PC-9 (cell line): ENCODE measurements at places on chromosomes 3 and 15. TPM values are rescaled to one million over a fixed set of nuclear protein-coding genes. Genes with fewer than 3 reads are reported as not detected.

- no peak for DNase-seq
These were observed 13.7 kb downstream of the PPARG start for GRCh38 chr3:12302564-12302963.

The SLC6A20 gene
- total RNA-seq: not detected in 2 replicates

The FOXL2 gene
- total RNA-seq: not detected in 2 replicates

DNA sequence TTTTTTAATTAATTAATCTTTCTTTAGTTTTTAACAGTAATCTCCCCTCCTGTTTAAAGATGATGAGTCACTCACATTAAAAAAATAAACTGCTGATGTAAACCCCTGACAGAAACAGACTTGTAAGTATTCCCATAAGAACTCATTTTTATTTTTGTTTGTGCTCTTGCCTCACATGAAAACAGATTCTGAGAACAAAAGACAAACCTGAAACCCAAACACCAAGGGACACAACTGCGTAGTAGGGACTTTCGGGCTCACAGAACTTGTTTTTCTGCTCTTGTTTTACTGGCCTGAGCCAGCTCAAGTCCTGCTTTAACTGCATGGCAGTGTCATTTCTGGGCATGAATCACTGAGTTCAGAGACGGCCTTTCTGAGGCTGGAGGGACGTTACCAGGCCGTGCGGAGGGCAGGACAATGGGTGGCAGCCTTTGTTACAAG, 600.8 kb downstream of the FOXP1 start:
- DNase-seq: peak; percentile 89

DNA sequence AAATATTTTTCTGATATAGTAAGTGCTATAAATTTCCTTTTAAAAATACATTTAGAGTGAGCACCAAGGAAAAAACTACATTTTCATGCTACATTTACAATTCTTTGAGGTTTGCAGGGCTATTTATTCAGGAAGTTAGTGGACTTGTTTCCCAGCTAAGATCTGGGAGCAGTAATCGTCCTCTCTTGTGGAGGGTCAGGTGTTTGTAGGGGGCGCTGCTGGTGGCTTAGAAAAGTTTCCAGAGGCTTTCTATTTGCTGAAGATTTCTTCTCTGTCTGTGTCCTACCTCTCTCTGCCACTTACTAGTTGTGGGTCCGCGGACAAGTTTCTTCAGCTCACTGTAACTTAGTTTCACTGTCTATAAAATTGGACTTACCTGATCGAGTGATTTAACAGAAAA, 163.9 kb downstream of the PEX5L start:
- DNase-seq: no peak

DNA sequence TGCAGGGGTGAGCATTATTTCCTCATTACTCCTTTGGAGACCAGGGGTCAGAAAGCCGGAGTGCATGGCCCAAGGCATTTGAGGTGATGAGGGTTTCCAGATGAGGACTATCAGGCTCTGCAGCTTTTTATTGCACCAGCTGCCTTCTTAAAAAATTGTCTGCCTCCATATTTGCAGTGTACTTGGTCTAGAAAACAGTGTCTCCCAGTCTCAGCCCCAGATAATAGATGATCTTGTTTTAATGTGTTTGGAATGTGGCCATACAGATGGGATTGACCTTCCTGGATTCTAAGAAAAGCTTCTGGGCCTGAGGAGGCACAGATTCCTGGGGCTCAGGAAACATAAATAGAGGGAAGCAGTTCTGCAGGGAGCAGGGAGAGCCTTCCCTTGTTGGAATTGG, 123.3 kb downstream of the GABRG3 start:
- DNase-seq: no peak

DNA sequence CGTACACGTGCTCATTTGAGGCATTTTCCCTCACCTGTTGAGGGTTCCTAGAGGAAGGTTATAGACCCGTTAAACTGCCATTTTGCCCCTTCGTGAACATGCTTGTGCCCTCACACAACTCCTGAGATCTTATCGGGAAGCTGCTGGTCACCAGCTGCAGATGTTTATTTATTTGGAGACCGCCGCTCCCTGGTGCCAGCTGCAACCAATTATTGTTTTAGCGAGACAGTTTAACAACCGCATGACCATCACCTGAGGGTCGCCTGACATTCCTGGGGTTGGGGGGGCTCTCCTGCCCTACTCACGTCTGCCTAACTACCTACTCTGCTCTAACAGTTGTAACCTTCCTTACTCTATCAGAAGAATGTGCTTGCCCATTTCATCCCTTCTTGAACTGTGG, 292.5 kb downstream of the MCTP2 start:
- DNase-seq: no peak

GRCh38 chr3:13346481-13347389, 73.4 kb downstream of the NUP210 start:
- no peak for DNase-seq

DNA sequence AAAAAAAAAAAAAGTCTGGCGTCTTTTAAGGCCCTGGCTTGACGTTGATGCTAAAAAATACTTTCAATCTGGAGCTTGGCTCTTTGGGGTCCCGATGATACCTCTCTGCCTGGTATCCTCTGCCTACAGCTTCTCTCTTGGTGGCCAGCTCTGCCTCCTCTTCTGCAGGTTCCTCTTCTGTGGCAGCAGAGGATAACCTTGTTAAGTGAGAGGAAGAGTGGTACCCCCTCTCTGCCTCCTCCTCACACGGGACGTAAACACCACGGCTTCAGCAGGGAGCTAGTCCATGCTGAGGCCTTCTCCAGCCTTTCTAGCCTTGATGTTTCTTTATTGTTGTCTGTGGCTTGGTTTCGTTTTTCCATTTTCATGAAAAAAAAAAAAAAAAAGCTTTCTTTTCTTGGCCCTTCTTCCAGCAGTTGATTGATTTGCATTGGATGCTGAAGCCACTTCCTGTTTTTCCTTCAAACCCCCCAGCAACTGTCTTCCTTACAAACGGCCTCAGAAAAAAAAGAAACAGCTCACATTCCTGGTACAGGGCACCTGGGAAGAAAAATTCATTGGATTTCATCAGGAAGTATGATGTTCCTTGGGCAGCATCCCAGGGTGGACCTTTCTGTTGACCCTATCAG, 59.7 kb downstream of the RORA start:
- no peak for DNase-seq

The GRM7 gene
- not detected in 2 replicates for total RNA-seq

The PXYLP1 gene
- total RNA-seq: 7.8 and 11.1 TPM in 2 replicates

The ADAMTS9 gene
- 1.2 and 4.5 TPM in 2 replicates for total RNA-seq

GRCh38 chr3:192931825-192932224, 14.2 kb upstream of the MB21D2 start:
- no peak for DNase-seq

GRCh38 chr15:24945711-24946110, 9.1 kb upstream of the SNRPN start:
- DNase-seq: no peak

The EPB42 gene
- not detected in 2 replicates for total RNA-seq

The HDDC3 gene
- total RNA-seq: 18.1 and 20.9 TPM in 2 replicates

DNA sequence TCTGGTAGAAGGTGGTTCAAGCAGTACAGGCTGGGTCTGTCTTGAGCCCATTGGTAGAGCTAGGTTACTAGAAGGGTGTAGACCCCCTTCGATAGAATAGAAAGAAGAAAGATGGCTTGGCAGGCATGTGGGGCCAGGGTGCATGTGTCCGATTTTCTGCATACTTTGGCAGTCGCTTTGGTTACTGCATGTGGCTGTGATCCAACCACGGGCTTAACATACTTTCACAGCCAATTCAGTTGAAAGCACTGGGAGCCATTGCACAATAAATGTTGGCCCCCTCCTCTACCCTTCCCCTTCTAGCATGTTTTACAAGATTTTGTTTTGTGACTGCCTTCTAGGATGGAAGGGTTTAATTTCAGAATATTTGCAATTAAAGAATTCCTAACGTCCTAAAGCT, 7.2 kb downstream of the ARID3B start:
- no peak for DNase-seq

The LIPH gene
- 38.4 and 44.7 TPM in 2 replicates for total RNA-seq

The RAB6B gene
- total RNA-seq: 0.40 and 0.52 TPM in 2 replicates

DNA sequence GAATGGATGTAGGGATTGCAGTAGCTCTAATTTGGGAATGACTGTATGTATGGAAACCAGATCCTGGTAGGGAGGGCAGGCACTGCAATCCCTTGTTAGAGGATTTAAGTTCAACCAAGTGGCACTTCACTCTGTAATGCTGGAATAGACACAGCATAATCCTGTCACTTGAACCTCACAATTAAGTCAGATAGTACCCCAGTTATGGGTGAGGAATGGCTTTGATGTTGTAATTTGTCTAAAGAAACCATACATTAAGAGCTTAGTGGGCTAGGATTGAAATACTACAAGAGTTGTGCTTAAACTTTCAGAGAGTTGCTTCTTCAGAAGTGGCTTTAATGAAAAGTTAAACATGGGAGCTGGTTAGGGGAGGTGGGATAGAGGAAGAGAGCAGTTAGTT, 9.3 kb downstream of the RAB7A start:
- no peak for DNase-seq

The WDR6 gene
- total RNA-seq: 157 and 159 TPM in 2 replicates

GRCh38 chr3:99502871-99503270, 135.5 kb upstream of the COL8A1 start:
- DNase-seq: no peak

The CLRN1 gene
- total RNA-seq: not detected in 2 replicates

DNA sequence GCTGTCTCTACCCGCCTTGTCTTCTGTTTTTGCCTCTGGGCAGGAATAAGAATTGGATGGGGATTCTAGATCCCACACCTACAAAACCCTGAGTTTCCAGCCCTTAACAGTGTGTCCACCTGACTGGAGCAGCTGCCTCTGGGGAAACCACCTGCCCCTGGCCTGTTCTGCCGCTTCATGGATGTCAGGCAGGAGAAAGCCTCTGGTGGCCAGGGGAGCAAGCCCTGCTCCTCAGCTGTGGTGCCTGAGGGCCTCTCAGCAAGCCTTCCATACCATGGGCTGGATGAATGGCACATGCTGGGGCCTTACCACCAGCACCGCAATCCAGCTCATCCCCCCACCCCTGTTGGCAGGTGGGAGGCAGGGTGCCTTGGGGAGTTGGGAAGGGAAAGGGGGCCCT, 5.3 kb upstream of the CPNE9 start:
- DNase-seq: no peak

- no peak for DNase-seq
These were observed 247.7 kb downstream of the PLCL2 start for GRCh38 chr3:17132286-17133115.

GRCh38 chr15:25481208-25481859, 42.5 kb upstream of the UBE3A start:
- DNase-seq: no peak

DNA sequence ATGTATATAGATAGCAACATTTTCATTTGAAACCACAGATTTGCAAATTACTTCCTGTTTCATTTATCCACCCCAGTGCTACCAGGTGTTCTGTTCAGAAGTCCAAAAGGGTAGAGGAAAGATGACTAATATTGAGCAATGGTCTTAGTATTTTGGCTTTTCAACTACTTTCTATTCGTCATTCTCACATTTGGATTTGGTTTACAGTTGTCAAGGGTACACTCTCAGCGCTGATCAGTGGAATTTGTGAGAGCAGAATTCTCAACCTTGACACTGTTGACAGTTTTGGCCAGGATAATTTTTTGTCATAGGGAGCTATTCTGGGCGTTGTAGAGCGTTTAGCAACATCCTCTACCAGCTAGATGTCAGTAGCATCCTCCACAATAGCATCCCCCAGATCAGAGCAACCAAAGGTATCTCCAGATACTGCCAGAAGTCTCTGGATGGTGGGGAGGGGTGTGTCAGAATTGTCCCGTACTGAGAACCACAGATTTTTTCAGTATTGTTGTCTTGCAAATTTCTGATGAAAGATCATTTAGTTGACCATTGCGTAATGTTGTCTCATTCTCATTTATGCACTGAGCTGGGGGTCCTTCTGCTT, 4.2 kb downstream of the HMCES start:
- no peak for DNase-seq

DNA sequence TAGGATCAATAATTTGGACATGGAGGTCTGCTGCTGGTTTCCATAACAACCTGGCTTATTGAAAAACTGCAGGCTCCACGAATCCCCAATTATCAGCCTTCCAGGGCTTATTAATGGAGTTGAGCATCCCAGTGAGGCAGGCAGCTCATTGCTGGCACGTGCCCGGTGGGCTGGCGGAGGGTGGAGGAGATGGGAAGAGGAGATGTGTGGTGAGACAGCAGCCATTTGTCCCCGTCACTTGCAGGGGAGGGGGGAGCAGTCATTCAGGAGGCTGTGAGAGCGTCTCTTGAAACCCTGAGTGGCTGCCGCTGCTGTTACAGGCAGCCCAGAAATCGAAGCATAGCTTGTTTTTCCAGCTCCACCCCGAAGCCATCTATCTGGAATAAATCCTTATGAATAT, 70.6 kb downstream of the GAP43 start:
- DNase-seq: no peak

GRCh38 chr3:72164635-72164978, 379.7 kb upstream of the PROK2 start:
- no peak for DNase-seq

The INKA1 gene
- 0.40 TPM in 1 of 2 replicates, not detected in the other for total RNA-seq

DNA sequence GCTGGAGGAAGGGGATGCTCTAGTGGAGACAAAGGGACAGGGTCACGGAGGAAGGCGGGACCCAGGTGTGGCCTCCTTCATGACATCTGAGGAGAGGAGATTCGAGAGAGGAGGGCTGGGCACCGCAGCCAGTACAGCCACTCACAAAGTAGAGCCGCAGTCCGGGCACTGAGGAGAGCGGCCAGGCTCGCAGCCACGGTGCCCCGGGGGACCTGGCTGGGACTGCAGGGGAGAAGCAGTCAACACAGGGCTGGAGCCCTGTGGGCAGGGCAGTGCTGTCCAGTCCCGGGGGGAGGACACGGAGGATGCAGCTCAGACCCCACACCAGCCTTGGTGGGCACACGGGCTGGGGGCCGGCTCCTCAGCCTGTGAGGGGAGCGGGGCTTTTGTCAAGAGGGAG, 40.3 kb downstream of the HMCES start:
- no peak for DNase-seq

DNA sequence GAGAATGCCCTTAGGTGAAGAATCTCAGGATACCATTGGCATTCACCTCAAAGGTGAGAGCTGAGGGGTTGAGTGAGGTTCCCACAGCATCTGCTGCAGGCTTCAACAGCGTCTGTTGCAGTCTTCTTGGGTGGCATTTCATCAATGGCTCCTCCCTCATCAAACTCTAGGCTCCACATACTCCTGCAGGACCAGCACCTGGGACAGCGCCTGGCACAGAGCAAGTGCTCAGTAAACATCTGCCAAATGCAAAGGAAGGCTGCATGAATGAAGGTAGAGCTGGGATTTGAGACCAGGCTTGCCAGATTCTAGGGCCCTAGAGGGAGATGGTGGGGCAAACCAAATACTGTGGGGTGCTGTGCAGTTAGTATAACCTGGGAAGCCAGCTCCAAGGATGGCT, 9.6 kb downstream of the TRH start:
- no peak for DNase-seq

GRCh38 chr3:66618066-66618465, 117.2 kb upstream of the LRIG1 start:
- DNase-seq: no peak

The LRRC34 gene
- 9.6 and 10.3 TPM in 2 replicates for total RNA-seq
